ENCODE measurements at places on chromosomes 1 and 21.

DNA sequence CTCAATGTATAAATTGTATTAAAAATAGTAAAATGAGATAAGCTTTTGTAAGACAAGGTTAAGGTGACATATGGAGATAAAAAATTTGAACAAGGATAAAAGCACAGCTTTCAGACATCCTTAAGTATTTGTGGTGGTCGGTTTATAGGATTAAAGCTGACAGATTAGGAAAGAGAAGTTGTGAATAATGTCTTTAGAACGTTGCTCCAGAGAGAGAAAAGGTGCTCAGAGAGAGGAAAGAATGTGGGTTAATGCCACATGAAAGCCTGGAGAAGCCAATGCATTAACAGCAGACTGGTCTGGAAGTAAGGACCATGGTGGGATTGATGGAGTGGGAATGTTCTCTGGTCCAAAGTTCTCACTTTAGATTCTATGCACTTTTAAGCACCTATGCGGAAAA is 44.8 kb downstream of the ATP6V1G3 start:
- DNase-seq = no peak

DNA sequence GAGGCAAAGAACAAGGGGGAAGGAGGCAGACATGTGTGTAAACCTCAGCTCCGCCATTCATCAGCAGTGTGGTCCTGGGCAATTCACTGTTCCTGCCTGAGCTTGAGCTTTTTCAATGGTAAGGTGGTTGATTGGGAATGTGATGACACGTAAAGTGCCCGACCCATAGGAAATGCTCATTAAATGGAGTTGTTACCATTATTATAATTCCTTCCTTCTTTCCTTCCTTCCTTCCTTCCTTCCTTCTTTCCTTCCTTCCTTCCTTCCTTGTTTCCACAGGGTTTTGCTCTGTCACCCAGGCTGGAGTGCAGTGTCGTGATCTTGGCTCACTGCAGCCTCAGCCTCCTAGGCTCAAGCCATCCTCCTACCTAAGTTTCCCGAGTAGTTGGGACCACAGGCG is 4.3 kb downstream of the GPR37L1 start:
- DNase-seq = no peak

DNA sequence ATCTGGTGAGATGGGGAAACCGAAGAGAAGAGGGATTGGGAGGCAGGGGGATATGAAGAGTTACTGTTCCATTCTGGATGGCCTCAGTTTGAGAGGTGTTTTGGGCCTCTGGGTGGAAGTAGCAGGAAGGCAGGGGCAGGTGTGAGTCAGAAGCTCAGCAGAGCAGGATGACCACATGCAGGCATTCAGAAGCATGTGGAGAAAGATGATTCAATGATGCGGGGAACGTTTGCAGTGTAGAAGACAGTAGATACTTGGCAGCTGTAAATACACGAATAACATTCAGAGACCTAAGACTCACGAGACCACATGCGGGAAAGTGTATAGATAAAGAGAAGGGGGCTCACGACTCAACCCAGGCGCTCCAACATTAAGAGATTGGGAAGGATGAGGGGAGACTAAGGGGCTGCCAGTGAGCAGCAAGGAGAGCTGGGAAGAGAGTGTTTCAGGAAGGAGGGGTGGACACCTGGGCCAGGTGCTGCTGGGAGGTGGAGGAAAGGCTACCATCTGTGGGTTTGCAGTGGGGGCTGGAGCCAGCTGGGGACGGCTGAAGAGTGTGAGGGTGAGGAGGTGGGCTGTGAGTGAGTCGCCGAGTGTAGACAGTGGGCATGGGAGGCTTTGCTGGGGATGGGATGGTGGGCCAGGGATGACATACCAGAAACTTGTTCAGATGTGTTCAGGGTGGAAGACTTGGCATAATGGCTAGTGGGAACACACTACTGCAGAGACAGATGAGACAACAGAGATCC is 5.8 kb upstream of the EPS8L3 start:
- DNase-seq = peak; percentile 58

DNA sequence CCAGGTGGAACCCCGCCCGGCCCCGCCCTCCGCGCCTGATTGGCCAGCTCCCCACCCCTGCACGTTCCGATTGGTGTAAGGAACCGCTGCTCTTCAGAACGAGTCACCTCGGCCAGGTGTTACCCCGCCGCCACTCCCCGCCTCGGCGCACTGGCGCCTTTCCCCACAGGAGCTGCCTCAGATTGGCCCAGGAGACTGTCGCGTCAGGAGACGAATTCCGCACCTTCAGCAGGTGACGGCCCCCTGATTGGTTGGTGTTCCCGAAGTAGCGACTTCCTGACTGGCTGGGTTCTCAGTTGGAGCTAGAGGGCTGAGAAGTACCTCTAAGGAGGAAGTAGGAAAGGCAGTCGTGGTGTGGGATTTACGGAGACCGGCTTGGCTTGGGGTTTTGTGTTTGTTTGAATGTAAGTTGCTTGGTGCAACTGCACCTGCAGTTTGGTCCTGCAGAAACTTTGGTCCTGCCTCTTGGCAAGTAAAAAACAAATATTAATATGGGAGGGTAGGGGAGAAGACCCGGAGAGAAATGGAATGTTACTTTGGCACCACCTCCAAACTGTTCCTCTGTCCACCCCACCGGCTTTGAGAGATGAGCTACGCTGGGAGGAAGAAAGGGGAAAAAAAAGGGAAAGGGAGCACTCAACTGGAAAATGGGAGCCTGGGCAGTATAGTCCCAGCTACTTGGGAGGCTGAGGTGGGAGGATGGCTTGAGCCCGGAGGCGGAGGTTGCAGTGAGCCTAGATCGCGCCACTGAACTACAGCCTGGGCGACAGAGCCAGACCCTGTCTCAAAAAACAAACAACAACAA is 415 bp upstream of the F11R start:
- DNase-seq = no peak

- DNase-seq = no peak
Measured at GRCh38 chr1:56490619-56491018, 88.7 kb downstream of the PLPP3 start.

DNA sequence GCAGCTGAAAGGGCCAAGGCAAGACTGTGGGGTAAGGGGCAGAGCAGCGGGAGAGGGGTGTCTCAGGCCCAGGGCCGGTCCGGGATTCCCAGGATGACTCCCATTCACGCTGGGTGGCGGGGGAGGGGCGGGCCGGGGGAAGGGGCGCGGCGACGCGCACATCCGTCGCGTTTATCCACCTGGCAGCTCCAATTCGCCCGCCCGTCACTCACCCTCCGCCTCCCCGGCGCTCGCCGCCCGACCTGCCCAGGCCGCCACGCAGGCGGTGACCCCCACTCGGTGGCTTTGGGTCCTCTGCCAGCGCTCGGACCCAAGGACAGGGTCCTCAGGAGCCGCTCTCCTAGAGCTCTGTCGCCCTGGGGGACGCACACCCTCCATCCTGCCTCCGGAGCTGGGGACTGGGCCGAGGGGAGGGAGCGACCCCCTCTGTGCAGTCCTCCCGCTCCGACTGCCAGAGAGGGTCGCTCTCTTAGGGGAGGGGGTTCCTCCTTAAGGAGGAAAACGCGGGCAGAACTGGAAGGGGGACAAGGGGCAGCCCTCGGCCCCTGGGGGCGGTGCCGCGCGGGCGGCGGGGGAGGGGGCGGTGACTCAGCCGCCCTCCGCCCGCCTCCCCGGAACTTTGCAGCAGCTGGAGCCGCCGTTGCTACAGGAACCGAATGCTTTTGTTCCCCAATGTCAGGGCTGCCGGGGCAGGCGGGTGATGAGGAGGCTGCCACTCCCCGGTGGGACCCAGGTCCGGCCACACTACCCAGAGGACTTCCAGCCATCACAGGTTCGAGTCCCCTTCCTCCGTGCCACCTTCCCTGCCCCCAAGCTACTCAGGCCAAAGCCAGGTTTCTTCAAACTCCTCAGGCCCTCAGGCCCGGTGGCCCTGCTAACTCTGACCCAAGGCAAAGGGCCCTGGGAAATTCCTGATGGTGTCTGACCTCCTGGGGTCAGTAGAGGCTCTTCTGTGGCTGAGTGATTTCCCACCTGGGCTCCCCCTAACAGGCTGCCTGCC is 3.4 kb downstream of the ADGRB2 start:
- no peak for DNase-seq

DNA sequence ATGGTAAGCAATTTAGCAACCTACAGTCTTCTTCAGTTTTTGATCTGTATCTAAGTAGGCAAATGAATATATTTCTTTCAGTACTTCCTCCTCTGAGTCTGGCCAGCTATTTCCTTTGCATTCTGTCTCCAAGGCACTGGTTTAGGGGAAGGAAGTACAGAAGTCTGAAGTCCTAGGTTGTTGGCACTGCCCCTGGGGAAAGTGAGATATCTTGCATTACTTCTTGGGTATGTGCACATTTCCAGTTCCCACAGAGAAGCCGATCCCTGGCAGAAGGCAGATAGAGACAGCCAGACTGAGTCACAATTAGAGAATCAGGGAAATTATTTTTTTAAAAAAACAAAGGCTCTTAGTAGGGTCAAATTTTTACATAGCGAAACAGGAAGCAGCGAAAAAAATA is 98.8 kb downstream of the RASAL2 start:
- peak; percentile 47 for DNase-seq

GRCh38 chr1:33577663-33578062 is 105.2 kb downstream of the ZSCAN20 start:
- no peak for DNase-seq

DNA sequence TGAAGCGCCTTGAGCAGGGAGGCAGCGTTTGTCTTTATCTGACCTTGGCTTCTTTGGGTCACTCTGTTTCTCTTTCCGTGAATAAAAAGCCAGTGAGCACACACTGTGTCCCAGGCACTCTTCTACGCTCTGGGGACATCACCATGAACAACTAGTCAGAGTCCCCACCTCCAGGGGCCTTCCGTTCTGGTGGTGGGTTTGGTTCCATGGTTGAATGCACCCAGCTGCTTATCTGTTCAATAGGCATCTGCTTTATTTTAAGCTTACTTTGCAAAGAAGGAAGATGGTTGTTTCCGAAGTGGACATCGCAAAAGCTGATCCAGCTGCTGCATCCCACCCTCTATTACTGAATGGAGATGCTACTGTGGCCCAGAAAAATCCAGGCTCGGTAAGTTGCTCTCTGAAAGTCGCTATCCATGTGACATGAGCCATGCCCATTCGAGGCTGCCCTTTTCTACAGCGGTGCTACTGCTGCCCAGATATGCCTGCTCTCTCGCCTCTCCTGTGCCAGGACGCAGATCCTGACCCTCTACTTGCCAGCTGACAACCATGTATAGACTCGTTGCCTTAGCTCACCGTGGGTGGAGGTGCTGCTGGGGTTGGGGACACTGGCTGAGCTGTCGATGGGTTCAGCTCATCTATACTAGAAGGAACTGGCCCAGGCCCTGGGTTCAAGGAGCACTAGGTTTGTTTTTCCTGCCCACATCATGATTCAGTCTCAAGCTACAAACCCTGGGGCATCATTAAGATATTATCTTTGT is 5.9 kb downstream of the MX1 start:
- DNase-seq = no peak

GRCh38 chr1:20590306-20590777 is 1.4 kb downstream of the CDA start:
- no peak for DNase-seq

DNA sequence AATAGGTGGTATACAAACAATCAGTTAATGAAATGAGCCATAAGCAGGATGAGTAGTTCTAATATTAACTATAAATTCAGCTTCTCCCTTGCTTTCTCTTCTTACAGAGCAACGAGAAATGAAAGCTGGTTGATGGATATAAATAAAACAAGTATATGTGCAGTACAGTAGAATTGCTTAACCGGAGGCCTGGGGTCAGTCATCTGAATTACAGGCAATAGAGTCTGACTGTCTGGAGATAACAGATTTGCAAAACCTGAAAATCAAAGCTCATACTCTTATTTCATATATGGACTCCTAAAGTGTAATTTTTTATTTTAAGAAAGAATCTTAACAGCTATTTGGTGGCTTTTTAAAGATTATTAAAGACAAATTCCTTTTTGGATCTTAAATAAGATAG is 43.1 kb upstream of the SGIP1 start:
- no peak for DNase-seq

DNA sequence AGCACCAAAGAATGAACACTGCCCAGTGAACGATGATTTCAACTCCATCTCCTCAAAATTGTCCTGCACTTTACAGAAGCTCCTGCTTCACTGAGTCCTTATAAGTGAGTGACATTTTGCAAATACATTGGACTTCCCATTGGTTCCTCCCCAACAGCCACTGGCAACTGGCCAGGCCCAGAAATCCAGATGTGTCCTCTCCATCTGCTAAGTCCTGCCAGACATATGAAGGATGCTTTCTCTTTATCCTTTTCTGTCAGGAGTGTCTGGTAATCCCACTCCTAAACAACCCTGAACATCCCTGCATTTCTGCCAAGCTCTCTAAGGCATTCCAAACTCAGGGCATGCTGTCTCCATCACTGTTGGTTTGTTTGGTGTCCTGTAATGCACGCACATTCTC is 271.8 kb downstream of the RRAGC start:
- no peak for DNase-seq

- DNase-seq = peak; percentile 43
Measured at GRCh38 chr1:244970236-244970743, 105.9 kb upstream of the HNRNPU start.

GRCh38 chr21:35204125-35204524 is 155.0 kb upstream of the RUNX1 start:
- DNase-seq = no peak

DNA sequence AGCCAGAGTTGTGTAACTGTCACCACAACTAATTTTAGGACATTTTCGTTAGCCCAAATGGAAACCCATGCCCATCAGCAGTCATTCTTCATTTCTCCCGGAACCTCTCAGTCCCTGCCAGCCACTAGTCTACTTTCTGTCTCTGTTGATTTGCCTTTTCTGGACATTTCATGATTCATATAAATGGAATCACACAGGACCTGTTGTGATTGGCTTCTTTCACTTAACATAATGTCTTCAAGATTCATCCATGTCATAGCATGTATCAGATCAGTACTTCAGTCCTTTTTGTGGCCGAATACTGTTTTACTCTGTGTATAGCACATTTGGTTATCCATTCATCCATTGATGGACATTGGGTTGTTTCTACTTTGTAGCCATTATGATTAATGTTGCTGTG is 7.1 kb downstream of the SLC66A1 start:
- no peak for DNase-seq

GRCh38 chr21:45940621-45941337 is 40.8 kb upstream of the COL6A1 start:
- no peak for DNase-seq

GRCh38 chr1:160169553-160170399 is 18.4 kb downstream of the ATP1A4 start:
- no peak for DNase-seq

GRCh38 chr1:234326497-234327366 is 46.5 kb upstream of the COA6 start:
- no peak for DNase-seq

DNA sequence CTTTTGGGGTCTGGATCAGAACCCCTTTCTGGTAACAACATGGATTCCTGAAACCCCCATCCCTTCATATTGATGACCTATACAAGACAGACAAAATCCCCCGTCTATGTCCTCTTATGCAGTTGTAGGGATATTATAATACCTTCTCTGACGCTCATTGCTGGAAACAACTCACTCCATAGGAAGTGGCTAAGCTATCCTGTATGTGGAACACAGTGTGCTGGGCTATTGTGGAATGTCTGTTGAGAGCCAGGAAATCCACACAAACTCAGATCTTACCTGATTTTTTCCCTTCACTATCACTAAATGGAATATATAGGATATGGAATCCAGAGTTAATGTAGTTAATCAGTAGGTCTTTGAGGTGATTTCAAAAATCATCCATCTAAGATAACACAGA is 17.7 kb upstream of the PIK3R3 start:
- no peak for DNase-seq

Measured in HS-5 (cell line).